Right ventricle myocardium inferior (tissue), 1 donor: ENCODE measurements at places on chromosomes 1 and 21. TPM values are rescaled to one million over a fixed set of nuclear protein-coding genes. Genes with fewer than 3 reads are reported as not detected.

GRCh38 chr1:170388489-170388888, 143.5 kb upstream of the GORAB start:
- DNase-seq, result no peak

- DNase-seq, result no peak
Observed at GRCh38 chr1:153550827-153551500, 1.9 kb upstream of the S100A3 start.

MNDA gene
- 4.9 TPM for total RNA-seq

DNA sequence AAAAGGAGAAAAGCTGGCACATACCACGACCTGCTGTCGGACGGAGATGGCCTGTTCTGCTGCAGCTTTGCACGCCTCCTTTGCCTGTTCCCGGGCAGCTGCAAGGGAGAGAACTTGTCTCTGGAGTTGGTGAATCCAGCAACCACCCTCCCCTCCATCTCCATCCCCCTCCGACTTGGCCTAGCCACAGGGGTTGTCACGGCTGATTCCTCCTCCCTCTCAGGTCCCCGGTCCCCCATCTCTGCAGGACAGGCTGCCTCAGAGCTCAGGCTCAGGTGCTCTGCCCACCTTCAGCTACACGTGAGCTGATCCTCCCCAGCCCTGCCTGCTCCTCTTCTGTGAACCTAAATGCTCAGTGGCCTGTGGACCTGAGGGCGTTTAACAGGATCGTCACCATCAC, 11.1 kb upstream of the SRM start:
- DNase-seq, result no peak

- DNase-seq, result no peak
Observed at GRCh38 chr1:229224308-229224707, 46.6 kb upstream of the RAB4A start.

DNA sequence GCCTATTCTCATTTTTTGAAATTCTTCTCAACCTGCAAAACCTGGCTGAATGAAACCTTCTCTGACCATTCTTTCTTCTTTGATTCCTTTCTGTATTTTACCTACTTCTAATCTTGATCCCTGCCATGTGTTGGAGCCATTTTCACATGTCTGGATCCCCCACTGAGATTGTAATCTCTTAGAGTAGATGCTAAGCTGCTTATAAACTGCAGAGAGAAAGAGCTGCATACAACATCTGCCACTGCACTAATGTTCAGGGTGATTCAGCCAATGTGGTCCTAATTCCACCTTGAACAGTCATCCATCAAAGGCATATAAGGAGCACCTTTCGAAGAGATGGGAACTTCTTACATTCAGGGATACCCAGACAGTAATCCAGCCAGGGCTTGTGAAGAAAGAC, 16.2 kb upstream of the DAB1 start:
- DNase-seq, result no peak

DNA sequence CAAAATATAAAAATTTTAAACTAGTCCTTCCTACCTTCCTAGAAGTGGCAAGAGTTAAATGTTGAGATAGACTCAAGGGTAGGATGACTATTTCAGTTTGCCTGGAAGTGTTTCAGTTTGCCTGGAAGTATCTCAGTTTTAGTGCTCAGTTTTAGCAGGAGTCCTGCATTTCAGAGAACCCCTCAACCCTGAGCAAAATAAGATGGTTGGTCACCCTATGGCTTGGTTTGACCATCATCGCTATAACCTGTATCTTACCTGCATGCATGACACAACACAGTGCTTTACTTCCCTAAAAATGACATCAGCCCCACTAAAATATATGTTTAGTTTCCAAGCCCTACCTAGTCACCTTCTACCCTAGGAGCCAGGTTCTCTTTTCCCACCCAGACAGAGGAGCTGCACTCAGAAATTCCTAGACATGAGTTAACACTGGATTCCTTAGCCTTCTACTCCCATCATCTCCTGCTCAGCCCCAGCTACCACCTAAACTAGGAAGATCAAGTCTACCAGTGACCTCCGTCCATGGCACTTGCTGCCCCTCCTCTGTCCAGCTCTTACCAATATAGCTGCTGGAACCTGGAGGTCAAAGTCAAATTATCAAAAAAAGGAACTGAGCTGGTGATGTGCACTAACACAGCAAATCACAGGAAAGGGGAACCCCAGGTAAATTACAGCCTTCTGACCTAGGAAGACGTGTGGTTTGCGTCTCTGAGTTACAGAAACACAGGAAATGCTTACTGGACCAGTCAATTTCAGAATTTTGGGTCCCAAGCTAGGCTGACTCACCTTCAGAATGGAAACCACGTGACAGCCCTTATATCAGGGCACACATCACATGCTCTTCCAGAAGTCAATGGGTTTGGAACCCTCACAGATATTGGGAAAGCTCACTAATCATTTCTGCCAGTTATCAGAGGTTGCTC, 2.2 kb upstream of the G0S2 start:
- no peak for DNase-seq

CFHR5 gene
- not detected for total RNA-seq

DNA sequence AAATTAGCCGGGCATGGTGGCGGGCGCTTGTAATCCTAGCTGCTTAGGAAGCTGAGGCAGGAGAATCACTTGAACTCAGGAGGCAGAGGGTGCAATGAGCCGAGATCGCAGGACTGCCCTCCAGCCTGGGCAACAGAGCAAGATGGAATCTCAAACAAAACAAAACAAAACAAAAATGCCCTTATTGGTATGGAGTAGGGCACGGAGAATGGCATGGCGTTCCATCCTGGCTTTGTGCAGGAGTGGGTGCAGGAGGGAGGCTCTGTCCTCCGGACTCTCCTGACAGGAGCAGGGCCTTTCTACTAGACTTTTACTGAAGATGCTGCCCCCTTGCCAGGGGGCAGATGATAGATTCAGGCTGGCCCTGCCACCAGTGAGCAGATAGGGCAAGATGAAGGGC, 1.0 kb downstream of the TMEM61 start:
- DNase-seq, result no peak

AQP10 gene
- not detected for total RNA-seq

GRCh38 chr1:8184301-8184700, 133.6 kb upstream of the SLC45A1 start:
- DNase-seq, result no peak

DNA sequence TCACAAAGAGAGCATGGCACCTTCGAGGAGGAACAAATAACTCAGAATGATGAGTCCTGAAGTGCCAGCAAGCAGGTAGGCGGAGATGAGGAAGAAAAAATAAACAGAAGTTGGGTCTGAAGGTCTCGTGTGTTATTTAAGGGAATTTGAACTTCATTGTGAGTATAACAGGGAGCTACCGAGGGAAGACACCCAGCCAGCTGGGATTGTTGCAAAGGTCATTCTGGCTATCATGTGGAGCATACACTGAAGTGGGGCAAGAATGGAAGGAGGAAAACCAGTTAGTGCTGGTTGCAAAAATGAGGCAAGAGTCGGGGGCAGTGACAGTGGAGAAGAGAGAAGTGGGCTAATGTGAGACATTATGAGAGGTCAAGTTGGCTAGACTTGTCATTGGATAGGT, 53.6 kb upstream of the RAP1A start:
- DNase-seq, result no peak

ENO1 gene
- total RNA-seq, result 169 TPM

DNA sequence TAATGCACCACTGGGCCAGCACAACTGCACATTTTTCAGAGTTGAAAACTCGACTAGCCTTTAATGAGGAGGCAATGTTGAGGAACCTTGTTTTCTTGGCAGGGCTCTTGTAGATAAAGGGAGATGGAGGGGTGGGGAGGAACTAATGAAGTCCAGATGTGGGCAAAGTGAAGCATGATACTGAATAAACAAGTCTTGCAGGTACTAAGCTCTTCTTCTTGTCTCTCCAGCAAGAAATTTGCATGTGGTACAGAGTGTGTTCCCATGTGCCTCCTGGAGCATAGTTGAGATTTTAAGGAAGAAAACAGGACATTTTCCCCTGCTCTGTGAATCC, 47.0 kb downstream of the PLPP3 start:
- DNase-seq, result no peak

FAM110D gene
- total RNA-seq, result 4.0 TPM

C1QC gene
- 140 TPM for total RNA-seq

TENT5C gene
- 18.7 TPM for total RNA-seq

DNA sequence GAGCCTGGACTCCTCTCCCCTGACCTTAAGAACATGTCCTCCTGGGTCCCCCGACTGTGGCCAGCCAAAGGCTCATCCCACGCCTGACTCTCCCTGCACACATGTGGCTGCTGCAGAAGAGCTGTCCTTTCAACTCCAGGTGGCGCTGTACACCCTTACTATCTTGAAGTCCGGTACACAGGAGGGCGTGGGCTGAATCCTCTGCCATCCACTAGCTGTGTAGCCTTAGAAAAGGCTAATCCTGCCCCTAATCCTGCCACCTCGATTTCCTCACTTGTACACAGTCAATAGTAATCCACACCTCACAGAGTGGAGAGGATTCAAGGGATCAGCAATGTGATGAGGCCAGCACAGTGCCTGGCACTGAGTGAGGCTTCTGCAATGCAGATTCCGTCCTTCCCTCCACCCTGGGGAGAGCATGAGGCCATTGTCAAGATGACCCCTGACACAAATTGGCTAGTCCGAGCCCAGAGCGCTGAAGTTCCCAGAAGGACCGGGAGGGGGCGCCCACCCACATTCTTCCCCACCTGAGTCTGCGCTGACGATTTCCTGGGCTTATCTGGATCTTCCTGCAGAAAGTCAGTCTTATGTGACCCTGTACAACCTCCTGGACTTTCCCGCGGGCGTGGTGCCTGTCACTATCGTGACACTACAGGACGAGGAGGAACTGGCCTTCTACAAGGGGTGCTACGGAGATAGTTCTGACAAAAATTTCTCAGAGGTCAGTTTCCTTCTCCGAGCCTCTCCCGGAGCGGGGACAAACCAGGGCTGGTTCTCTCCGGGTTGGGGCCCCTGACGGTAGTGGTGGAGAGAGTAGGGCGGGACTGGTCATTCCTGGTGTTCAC, 47.1 kb upstream of the DMBX1 start:
- peak; percentile 85 for DNase-seq

GRCh38 chr1:235019471-235019870, 109.2 kb downstream of the TOMM20 start:
- DNase-seq, result no peak

- DNase-seq, result no peak
Observed at GRCh38 chr21:46264690-46265144, 20.7 kb downstream of the MCM3AP start.

DNA sequence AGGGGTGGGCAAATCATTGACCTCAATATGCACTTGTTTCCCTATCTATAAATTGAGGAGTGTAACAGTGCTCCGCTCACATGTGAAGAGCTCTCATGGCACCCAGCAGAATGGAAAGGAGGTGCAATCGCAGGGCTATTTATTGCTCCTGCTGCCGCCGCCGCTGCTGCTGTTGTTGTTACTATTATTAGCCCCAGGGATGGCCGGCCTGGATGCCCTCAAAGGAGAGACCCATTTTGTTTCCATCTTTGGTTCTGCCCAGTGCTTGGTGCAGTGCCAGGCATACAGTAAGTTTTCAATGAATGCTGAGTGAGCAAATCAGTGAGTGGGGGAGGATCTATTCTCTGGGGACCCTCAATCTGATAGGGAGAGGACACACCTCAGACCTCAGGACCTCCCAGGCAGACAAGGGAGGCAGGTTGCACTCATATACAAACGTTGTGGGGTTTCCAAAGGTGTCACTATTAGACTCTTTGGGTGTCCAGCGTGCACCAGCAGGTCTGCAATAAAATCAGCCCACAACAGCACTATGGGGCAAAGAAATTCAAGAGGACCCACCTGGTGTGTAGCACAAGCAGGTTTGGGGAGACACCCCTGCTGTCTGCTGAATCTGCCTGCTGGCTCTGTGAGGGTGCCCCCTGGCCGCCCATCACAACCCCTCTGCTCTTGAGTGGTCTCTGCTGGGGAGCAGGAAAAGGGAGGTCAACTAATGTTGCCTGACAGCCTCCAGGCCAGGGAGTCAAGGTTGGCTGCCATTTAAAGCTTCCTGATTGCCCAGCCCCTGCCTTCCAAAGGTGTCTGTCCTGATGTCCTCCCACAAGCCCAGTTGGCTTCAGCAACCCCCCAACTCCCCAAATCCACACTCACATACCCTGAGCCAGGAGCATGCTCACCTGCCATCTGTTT, 136.3 kb downstream of the ACTL8 start:
- peak; percentile 76 for DNase-seq

LAMC2 gene
- total RNA-seq, result 3.8 TPM

SHISAL2A gene
- not detected for total RNA-seq

- no peak for DNase-seq
Observed at GRCh38 chr1:198708761-198709525, 70.1 kb downstream of the PTPRC start.

SAMD13 gene
- 1.5 TPM for total RNA-seq

DNA sequence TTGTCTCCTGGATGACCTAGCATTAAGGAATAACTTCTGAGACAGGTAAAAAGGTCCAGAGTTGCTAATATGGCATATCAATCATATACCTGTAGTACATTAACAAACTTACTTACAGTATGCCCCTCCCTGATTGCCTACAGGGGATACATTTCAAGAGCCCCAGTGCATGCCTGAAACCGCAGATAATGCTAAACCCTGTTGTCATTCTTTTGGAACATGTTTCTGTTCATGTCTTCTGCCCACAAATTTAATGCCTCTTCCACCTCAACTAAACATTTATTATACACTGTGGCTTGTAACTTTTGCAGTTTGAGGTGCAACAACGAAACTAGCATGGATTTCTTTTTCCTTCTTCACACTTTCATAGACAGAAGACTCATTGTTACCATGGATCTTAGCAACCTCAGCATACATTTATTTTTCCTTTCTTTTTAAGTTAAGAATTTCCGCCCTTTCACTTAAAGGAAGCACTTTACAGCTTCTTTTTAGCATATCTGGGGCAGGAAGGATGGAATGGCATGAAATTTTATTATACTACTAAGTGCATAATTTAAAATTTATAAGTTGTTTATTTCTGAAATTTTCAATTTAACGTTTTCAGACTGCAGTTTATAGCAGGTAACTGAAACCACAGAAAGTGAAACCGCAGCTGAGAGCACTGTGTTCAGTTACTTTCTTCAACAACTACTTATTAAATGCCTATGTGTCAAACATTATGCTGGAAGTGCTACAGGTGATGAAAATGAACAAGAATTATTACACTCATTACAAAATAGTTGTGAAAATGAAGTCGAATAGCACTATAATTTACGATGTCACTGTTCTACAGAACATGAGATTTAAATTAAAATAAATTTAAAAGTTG, 25.3 kb downstream of the F13B start:
- no peak for DNase-seq

DNA sequence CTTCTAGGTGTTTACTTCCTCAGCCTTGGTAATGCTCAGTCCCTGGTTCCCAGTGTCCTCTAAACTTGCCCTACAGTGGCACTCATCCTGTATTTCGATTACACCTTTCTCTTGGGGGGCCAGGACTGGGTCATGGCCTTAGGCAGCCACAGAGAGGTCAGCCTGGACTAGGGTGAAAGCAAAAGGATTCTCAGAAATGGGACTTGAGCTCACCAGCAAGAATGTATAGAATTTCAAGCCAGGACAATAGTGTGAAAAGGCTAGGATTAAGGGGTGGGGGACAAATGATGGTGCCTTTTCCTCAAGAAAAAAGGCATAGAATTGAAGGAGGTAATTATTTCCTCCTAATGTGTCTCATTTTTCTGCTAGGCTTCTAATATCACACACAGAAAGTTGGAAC, 166.8 kb upstream of the RUNX1 start:
- DNase-seq, result no peak
